ENCODE measurements at places on chromosomes 16 and 17.

DNA sequence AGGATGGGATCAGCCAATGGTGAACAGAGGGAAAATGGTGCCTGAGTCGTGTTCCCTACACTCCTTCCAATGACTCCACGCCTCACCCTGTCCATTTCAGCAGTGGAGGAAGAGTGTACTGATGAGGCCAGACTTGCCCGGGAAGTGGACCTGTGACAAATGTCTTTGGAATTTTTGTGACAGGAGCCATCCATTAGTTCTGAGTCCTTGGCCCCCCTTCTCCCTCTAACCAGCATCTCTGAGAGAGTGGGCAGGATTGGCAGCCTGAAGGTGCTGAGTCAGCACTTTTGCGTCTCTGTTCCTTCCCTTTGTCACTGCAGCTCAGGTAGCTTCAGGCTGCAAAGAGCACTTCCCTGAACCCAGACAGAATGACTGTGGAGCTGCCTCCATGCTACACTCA is 30.8 kb downstream of the BEAN1 start:
- no peak for DNase-seq

DNA sequence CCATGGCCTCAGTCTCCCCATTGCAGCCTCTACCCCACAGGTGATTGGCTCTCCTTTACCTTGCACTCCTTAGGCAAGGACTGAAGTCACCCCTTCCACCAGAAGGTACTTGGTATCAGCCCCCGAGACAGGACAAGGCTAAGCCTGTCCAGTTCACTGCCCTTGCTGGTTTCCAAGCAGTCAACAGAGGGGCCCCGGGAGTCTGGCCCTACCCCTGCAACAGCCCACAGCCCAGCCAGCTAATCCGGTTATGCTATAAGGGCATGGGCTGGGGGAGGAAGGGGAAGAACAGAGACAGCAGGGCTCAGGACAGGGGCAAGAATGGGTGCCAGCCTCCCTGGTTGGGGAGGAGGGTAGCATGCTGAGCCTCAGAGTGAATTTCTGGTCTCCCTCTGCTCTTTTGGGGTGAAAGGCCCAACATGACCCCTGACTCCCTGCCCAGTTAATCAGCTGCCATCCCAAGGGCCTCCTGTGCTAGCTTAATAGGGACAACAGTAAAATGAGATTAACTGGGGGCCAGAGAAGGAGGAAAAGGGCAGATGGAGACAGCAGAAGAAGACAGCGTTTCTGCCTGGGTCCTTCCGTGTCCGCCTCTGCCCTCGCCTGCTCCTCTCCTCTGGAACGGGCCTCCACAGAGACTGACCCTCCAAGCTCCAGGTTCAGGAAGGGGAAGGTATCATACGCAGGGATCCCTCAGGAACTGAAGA is 10.7 kb downstream of the DLG4 start:
- no peak for DNase-seq

DNA sequence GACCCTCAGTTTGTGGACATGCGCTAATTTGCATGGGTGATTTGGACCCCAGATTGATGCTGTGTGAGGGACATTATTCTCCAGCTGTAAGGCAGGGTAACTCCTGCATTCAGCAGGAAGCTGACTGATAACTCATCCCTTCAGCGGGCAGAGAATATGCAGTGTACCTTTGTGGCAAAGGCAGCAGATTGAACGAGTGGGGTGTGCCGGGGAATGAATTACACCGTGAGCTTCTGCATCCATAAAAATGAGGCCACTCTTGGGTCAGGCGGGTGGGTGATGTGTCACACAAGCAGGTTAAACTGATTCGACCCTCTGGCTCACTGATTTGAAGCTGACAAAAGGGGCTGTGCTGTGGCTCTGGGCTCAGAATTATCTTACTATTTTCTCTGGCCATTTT is 128.9 kb upstream of the PMFBP1 start:
- DNase-seq: peak; percentile 8

GRCh38 chr17:79618383-79619067 is 7.7 kb upstream of the RBFOX3 start:
- DNase-seq: no peak

GRCh38 chr17:81493198-81494038 is 19.2 kb downstream of the ACTG1 start:
- DNase-seq: no peak

DNA sequence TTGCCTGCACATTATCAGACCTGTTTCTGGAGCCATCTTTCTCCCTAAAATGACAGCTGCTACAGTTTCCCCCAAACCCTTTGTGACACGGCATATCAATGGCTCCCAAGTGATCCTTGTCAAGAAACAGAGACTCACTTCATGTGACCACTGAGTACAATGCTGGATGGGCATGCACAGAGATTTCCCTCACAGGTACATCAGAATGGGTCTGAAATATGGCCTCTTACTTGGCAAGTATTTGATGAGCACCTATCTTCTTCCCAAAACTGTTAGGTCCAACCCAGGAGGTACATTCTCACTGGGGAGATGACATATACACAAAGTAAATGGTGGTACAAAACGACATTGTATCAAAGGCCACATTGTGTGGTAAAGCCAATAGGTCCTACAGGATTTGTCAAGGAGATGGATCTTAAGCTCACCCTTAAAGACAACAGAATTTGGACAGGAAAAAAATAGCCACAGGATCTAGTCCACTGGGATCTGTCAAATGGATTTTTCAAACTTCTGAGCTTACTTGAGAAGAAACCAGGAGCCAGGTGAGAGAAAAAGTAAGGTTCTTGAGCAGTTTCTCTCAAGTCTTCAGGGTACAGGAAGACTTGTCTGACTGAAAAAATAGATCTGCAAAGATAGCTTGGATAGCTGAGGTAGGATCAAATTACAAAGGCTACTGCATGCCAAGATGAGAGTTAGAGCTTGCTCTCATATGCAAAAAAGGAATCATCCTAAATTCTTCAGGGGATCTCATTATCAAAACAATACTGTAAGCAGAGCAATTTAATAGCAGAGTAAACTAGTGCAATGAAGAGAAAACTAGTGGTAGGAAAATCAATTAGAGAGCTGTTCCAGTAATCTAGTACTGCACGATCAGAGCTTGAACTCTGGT is 28.8 kb downstream of the RNF43 start:
- DNase-seq: no peak

GRCh38 chr16:56257239-56257638 is 66.0 kb downstream of the GNAO1 start:
- no peak for DNase-seq

GRCh38 chr16:85445064-85445778 is 167.9 kb upstream of the GSE1 start:
- peak; percentile 68 for DNase-seq

GRCh38 chr16:77594799-77595596 is 127.3 kb upstream of the NUDT7 start:
- DNase-seq: peak; percentile 13

DNA sequence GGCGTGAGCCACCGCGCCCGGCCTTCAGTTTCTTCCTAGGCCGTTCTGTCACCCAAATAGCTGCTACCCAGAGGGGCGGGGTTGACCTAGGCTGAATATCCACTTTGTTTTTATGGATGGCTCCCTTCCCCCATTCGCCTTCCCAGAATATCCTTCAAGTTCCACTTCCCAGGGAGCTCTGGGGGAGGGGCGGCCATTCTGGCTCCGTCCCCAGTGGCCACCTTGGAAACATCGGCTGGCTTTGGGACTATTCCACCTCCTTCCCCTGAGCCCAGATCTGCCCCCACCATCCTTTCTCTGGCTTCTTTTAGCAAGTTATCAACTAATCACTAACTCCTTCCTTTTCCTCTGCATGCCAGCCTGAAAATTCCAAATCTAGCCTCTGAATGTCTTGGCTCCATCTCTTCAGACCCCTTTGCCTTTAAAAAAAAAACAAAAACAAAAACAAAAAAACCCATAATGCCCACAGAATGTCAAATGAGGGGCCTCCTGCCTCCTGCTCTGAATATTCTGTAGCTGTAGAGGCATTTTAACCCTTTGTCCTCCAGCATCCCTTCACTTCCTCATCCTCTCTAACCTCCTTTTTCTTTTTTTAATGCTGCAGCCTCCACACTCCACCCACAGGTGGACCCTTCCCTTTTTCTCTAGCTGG is 6.4 kb downstream of the ATP1B2 start:
- DNase-seq: no peak

DNA sequence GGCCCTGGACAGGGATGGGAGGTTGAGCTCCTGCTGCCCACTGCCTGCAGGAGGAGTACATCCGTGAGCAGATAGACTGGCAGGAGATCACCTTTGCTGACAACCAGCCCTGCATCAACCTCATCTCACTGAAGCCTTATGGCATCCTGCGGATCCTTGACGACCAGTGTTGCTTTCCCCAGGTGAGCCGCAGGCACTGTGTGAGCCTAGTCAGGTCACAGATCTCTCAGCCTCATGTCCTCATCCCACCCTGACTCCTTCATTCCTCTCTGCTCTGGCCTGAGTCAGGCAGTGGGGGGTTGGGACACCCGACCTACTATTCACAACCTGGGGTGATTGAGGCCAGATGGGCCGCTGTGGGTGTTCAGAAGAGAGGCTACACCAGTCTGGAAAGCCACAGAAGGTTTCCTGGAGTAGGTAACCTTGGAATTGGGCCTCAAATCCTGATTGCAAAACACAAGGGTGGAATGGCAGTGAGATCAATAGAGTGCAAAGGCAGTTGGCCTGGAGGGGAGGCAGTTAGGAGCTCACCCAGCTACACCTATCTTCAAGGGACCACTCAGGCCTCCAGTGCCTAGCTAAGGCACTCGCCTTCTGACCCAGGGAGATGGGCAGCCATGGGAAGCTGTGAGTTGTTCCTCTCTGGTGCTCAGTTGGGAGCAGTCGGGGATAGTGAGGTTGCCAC is 29.7 kb downstream of the MYO15A start:
- no peak for DNase-seq

DNA sequence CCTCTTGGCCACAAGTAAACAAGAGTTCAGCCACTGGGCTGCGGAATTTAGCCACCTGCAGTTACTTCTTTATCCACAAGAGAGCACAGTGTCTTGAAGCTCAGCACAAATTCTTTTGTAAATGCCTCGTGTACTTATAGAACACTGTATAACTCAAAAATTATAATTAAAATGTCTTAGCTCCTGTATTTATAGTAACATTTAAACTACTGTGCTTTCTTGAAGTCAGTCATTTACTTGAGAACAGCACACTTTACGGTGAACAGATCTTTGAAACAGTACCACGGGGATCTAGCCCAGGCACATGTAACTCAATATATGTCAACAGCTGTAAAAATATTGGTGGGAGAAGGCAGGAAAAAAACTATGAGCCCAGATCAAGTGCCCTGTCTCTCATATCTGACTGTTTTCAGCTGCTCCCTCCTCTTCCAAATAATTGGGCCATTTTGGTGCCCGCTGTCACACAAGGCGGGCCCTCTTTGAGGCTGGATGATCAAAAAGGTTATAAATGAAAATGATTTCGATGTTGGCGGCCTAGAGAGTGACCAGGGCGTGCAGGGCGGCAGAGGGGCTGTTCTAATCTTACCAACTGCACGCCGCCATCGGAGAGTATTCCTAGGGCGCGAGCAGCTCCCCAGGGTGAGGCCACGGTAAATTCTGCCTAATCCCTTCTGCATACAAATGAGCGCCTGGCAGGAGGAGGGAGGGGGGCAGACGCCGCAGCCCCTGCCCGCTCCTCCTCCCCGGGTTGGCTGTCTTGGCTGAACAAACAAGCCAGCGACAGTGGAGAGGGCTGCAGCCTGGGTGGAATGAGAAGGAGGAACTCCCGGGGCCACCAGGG is 183.2 kb downstream of the C16orf78 start:
- DNase-seq: peak; percentile 34

DNA sequence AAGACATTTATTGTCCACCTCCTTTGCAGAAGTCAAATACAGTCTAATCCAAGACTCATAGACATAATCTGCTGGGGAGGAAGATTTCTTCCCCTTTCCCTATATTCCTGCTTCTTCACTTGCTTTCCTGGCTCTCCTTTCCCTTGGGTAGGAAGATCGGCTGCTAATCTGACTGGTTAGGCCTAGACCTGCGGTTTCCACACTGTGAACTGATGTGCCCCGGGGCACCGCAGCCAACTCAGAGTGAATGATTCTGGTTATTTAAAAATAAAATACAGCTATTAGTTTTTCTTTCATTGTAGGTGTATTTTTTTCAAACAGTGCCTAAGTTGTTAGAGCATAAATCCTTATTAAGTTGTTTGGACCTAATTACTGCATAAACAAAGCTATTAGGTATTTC is 78.9 kb downstream of the DNAH3 start:
- DNase-seq: no peak

- no peak for DNase-seq
Observed at GRCh38 chr17:14373614-14374259, 72.9 kb downstream of the HS3ST3B1 start.

DNA sequence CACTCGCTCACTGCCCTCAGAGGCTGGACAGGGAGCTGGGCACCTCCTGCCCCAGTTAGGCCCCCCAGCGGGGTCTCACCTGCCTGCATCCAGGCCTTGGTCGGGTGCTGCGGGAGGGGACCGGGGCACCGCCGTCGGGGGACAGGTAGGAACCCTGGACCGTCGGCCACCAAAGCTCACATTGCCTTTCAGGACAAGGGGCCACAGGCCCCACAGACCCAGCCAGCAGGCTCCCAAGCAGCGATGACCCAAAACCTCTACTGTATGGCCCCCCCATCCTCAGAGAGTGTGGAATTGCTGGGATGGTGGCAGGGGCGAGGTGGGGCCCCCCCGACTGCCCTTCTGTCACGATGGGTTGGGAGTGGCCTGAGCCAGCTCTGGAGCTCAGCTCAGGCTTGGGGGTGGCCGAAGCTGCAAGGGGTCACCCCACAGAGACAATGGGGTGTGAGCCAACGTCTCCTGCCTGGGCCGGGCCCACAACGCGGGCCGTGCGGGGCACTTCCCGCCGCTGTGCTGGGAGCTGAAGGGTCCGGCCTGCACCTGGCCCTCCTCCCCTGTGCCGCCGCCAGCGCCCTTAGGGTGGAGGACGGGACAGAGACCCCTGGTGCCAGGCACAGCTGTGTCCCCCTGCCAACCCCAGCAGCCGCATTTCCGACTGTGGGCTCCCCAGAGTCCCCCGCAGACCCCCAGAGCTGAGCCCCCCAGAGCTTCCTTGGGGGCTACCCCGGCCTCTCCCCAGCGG is 498 bp downstream of the IGFALS start:
- DNase-seq: no peak

- DNase-seq: no peak
Observed at GRCh38 chr17:27997044-27997401, 45.5 kb upstream of the NLK start.

DNA sequence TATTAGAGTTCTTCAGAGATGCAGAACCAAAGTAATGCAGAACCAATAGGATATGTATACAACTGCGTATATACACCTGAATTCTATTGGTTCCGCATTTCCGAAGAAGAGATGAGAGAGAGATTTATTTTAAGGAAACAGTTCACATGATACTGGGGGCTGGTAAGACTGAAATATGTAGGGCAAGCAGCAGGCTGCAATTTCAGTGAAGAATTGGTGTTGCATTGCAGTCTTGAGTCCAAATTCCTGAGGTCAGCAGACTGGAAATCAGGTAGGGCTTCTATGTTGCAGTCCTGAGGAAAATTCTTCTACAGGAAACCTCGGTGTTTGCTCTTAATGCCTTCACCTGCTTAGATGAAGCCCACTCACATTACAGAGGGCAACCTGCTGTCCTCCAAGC is 128.2 kb upstream of the MED13 start:
- no peak for DNase-seq

- DNase-seq: no peak
Observed at GRCh38 chr16:80806927-80807340, 2.5 kb upstream of the CDYL2 start.
